Tibial nerve (tissue), 4 donors: ENCODE measurements at places on chromosomes 4 and X. TPM values are rescaled to one million over a fixed set of nuclear protein-coding genes. Genes with fewer than 3 reads are reported as not detected.
A peak's percentile ranks its signal among the peaks of the same experiment; 100 is the strongest.

FGFBP2 gene
- total RNA-seq: 33.0 TPM

TECRL gene
- total RNA-seq: not detected

GRCh38 chr4:160414496-160414895, 1311.6 kb downstream of the RAPGEF2 start:
- no peaks in the 10 kb centered on the region for H3K36me3 ChIP-seq
- DNase-seq: no peak

DNA sequence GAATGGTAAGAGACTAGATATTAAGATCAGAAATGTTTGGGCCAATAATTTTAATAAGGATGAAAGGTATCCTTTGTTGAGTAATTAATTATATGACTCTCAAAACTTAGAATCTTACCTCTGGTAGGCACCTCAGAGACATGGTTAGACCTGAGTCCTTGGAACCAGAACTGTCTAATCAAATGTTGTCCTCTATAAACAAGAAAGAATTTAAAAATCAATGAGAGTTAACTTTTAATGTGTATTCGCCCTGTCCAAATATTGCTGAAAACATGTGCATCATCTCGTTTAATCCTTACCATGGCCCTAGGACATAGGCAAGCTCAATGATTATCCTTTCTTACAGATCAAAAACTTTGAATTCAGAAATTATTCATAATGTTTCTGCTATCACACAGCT, 24.0 kb upstream of the NUDT11 start:
- H3K4me1 ChIP-seq: no peaks in the 10 kb centered on the region
- no peak overlapping the region for H3K4me3 ChIP-seq
- DNase-seq: no peak

- H3K27me3 ChIP-seq: no peaks in the 10 kb centered on the region
- peaks cover 45% of the 10 kb centered on the region for H3K4me1 ChIP-seq
- H3K36me3 ChIP-seq: no peaks in the 10 kb centered on the region
- no peak overlapping the region for H3K4me3 ChIP-seq
- no peak overlapping the region for H3K27ac ChIP-seq
- no peak for DNase-seq
Observed at GRCh38 chr4:4873203-4873602, 13.7 kb downstream of the MSX1 start.

- no peak overlapping the region for H3K4me3 ChIP-seq
- H3K27ac ChIP-seq: peak overlapping the region; percentile 27
- no peak for DNase-seq
- H3K27me3 ChIP-seq: no peaks in the 10 kb centered on the region
Observed at GRCh38 chr4:94409962-94410361, 41.8 kb upstream of the PDLIM5 start.

DNA sequence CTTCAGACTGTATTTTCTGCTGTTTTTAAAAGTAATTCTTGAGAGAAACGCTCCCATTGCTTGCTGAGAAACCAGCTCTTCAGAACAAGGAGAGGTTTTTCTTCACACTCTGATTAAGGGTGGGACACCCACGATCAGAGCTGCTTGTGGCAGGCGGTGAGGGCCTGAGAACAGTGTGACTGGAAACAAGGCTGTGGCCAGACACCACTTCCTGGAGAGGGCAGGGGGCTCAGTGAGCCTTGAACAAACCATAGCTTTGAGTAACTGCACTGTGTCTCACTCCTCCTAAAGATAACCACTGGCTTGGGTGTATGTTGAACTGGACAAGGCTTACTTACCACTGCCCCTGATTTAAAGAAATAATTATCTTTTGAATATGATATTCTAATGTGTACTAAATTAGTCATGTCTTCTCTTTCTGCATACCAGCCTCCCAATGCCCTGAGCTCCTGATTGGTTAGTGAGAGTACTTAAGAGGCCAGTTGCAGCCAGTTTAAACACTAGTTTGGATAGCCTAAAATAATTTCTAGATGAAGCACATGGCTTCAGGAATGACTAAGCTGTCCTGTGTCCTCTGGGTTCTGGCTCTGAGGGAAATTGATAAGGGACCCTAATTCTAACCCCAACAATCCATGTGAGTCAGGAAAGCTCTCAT, 3.7 kb upstream of the GPR82 start:
- no peaks in the 10 kb centered on the region for H3K4me1 ChIP-seq
- no peaks in the 10 kb centered on the region for H3K27me3 ChIP-seq
- no peak overlapping the region for H3K27ac ChIP-seq
- H3K4me3 ChIP-seq: no peak overlapping the region
- DNase-seq: no peak

DNA sequence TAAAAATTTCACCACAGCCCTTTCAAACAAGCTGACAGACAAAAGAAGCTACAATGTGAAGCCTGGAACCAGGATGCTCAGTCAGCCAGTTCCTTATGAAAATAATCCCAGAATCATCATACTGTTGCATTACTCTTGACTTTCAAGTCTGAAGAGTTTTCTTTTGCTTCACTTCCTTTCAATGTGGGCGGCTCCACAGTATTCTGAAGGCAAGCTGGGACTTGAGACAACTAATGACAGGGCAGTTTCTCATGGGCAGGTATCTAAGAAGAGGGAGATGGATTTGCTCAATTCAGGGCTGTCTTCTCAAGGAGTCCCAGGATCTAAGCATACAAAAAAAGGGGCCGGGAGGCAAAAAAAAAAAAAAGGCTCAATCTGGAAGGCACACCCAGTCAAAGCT, 173.4 kb downstream of the PAPSS1 start:
- H3K4me3 ChIP-seq: no peak overlapping the region
- no peak for DNase-seq
- H3K27ac ChIP-seq: no peak overlapping the region
- H3K4me1 ChIP-seq: no peaks in the 10 kb centered on the region
- H3K27me3 ChIP-seq: no peaks in the 10 kb centered on the region

DNA sequence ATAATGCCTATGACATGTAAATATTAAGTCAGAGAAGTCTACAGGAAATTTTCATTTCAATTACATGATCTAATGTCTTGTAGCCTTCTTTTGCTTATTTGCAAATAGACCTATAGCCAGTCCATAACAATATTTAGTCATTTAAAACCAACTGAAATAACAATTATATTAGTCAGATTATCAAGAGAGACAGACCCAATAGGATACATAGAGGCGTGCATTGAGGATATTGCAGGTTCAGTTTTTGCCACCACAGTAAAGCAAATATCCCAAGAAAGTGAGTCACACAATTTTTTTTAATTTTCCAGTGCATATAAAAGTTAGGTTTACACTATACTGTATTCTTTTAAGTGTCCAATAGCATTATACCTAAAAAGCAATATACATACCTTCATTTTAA, 349.7 kb upstream of the ATOH1 start:
- H3K4me3 ChIP-seq: no peak overlapping the region
- H3K27ac ChIP-seq: no peak overlapping the region
- DNase-seq: no peak
- H3K27me3 ChIP-seq: no peaks in the 10 kb centered on the region
- no peaks in the 10 kb centered on the region for H3K36me3 ChIP-seq
